Lower leg skin (tissue), 4 donors: ENCODE measurements at places on chromosomes 2 and 18.
A peak's percentile ranks its signal among the peaks of the same experiment; 100 is the strongest.

- no peak for DNase-seq
These were observed 21.0 kb downstream of the KDSR start for GRCh38 chr18:63346031-63346430.

DNA sequence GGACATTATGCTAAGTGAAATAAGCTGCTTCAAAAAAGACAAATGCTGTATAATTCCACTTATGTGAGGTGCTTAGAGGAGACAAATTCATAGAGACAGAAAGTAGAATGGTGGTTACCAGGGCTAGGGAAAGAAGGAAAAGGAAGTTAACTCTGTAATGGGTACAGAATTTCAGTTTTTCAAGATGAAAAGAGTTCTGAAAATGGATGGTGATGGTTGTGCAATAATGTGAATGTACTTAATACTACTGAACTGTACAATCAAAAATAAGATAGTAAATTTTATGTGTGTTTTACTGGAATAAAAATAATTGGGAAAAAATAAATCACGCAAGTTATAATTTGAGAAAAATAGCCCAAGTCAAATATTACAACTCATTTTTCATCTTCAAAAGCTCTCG, 27.5 kb downstream of the ARHGAP25 start:
- no peak for DNase-seq

GRCh38 chr2:10331027-10331701, 28.5 kb downstream of the HPCAL1 start:
- DNase-seq, result peak; percentile 88

GRCh38 chr2:42367835-42368234, 6.8 kb upstream of the COX7A2L start:
- DNase-seq, result no peak

DNA sequence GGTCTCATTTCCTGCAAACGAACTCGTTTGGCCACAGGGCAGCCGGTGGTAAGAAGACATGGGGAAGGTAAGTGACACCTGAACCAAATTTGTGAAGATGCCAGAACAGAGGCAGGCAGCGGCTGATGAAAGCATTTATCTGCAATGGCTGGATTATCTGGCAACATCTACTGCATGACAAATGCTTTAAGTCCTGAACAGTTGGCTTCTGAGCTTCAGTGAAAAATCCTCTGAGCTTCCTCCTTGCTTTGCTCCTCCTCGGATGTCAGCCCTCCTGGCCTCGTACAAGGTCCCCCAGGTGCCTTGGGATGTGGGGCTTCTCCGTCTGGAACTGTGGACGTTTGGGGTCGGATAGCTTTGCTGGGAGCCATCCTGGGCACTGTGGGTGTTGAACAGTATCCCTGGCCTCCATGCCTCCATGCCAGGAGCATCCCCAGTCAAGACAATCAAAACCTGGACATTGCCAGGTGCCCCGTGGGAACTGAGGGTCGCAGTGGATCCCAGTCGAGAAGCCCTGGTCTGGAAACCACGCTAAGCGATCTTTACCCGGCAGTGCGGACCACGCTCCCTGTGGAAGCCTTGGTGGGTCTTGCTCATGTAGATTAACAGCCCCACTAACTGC, 49.3 kb downstream of the KCNG2 start:
- no peak for DNase-seq

DNA sequence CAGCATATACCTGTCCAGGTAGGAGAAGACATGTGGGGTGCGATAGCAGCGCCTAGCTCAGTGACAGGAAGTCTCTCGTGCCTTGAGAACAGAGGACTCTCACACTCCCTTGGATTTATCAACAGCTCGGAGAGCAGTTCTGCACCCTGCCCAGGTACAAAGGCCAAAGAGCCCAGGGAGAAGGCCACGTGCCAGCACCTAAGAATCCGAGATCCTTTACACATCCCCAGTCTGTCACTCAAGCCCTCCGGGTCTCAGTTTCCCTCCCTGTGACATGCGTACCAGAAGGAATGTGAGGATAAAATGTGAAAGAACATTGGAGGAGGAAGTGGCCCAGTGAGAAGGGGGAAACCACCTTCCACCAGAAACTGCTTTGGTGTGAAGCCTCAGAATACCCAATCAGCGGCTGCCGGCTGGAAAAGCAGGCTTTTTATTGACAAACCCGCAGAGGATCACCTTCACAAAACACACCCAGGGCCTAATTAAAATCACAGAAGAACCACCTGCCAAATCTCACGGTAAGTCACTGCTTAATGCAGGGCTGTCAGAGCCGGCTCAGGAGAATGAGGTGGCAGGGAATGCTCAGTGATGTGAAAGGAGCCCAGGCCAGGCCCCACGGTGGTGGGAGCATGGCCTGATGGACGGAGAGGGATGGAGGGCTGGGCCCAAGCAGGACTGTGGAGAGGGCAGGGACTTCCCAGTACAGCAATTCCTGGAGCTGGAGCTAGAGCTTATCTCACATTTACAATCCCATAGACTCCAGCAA, 66.3 kb downstream of the MYO5B start:
- DNase-seq, result no peak

GRCh38 chr2:67782443-67782842, 280.4 kb downstream of the C1D start:
- DNase-seq, result no peak

GRCh38 chr2:240953426-240954410, 44.7 kb upstream of the SNED1 start:
- no peak for DNase-seq

DNA sequence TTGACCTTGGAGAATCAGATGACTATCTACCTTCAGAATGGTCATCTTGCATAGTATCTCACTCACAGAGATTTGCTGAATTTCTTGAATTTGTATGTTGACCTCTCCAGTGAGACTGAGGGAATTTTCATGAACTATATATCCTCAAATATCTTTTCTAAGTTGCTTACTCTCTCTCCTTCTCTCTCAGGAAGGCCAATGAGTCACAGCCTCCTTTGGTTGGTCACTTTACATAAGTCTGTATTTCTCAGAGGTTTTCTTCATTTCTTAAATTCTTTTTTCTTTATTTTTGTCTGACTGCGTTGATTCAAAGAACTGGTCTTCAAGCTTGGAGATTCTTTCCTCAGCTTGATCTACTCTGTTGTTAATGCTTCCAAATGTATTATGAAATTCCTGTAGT, 51.7 kb downstream of the VIT start:
- no peak for DNase-seq

- DNase-seq, result no peak
These were observed 13.9 kb downstream of the MOB1A start for GRCh38 chr2:74164761-74165160.

GRCh38 chr2:235500761-235501672, 7.2 kb downstream of the AGAP1 start:
- no peak for DNase-seq

DNA sequence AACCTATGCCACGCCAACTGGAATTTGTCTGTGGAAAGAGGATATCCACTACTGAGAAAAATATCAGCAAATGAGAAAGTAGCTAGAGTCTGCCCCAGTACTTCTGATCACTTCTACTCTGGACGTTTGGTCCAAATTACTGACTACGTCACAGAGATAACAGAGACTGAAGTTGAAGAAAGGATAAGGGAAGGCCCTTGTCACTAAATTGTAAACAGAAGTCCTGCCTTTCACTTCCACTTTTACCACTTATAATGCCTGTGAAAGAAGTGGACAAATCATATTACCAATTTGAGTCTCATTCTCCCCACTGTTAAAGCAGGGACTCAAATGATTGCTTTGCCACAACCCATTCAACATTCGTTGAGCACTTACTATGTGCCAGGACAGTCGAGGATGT, 173.9 kb upstream of the ERBB4 start:
- DNase-seq, result no peak

GRCh38 chr2:36858551-36859365, 107.6 kb downstream of the STRN start:
- no peak for DNase-seq

DNA sequence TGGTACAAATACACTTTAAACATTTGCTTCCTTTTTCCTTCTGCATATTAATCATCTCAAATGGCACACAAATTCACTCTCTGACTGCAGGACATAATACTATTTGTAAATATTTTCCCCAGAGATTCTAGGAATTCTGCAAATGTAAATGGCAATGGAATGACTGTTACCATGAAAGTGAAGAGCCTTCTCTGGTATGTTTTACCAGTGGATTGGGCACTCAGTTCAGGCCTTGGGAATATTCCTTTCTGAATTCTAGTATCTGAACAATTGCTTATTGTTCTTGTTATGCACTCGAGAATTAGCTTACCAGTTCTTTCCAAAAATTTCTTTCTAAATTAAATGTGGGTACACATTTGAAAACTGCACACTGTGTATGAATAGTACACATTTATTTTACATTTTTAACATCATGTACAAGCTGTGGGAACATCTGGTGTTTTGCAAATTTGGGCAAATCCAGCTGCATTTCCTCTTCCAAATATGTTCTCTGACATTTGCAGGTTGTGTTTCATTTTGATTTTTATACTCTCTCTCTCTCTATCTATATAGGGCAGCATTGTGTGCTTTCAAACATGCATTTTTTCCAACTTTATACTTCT, 289.1 kb downstream of the NBAS start:
- no peak for DNase-seq

DNA sequence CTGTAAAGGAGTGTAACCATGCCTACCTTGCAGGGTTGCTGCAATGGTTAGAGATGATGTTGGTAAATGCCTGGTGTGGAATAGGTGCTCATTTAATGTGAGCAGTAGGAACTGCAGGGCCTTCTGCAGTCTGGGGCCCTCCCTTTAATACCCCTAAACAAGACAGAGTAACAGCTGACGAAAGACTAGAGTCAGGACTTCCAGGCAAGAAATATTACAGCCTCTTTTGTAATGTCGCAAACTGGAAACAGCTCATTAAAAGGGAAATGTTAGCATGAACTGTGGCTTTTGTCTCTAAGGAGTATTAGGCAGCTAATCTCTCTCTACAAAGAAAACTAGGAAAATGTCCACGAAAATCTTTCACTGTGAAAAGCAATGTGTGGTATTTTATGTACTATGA, 26.0 kb downstream of the MARCO start:
- no peak for DNase-seq

DNA sequence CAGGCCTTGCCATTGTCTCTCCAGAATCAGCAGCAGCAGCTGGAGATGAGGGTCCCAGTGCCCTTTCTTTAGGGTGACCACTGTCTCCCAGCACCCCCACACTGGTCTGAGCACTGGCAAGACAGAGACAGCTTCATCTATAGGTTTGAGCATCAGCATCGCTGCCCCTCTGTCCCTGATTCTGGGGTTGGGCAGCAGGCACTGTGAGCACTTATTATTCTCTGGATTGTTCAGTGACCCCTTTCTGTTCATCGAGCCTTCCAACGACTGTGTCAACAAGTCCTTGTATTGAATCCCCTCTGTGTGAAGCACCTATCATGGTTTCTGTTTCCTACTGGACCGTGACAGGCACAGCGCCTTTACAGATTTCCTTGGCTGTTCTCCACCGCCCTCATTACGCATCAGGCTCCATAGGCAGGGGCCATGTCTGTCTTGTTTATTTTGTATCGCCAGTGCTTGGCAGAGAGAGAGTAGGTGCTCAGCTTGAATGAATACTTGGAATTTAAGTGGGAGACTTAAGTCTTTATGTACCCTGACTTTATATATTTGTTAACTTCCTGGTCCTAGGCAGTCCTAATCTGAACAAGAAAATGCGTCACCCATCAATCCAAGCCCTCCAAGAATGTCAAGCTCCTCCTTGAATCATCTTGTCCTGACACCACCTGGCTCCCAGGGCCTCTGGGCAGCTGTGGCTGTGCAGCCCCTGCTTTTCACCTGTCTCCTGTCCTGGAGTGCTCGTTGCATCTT, 11.4 kb downstream of the MALL start:
- peak; percentile 81 for DNase-seq

DNA sequence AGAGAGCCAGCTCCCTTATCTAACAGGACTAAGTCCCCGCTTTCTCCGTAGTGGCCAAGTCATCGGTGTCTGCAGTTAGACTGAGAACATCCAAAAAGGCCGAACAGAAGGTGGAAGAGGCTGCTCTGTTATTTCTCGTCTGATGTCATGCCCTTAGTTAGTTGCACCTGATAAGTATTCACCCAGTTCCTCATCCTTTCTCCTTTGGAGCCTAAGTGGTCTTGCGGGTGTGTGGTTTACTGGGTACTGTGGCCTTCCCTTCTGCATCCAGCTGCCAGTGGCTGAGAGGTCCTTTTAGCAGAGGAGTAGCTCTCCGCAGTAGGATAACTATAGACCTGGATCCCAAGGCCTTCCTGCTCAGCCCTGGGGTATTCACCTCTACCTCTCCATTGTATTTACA, 211.6 kb downstream of the BCL2 start:
- no peak for DNase-seq

- no peak for DNase-seq
These were observed 63.0 kb upstream of the DSC1 start for GRCh38 chr18:31225668-31226067.
